Ovary (tissue), 10 donors: ENCODE measurements at places on chromosomes 7 and 10. TPM values are rescaled to one million over a fixed set of nuclear protein-coding genes. Genes with fewer than 3 reads are reported as not detected.

The INA gene
- polyA plus RNA-seq, result 0.23 TPM

The AEBP1 gene
- 240 TPM for polyA plus RNA-seq

The NUTM2A gene
- polyA plus RNA-seq, result 2.5 TPM

The TUBB8 gene
- 0.10 TPM for polyA plus RNA-seq

The WNT2 gene
- 0.50 TPM for polyA plus RNA-seq

The SUPV3L1 gene
- 35.0 TPM for polyA plus RNA-seq

The ZRANB1 gene
- 18.9 TPM for polyA plus RNA-seq

The GTPBP10 gene
- 13.9 TPM for polyA plus RNA-seq

The PARD3 gene
- polyA plus RNA-seq, result 76.1 TPM

The NUP205 gene
- polyA plus RNA-seq, result 30.9 TPM

The ANKRD1 gene
- polyA plus RNA-seq, result 0.36 TPM

The TEX47 gene
- polyA plus RNA-seq, result not detected

The GPER1 gene
- 2.0 TPM for polyA plus RNA-seq
